ENCODE measurements at places on chromosomes 5 and 9.

- DNase-seq, result no peak
Measured at GRCh38 chr9:94821098-94821887, 94.8 kb downstream of the AOPEP start.

GRCh38 chr5:126909856-126910255, 120.5 kb downstream of the MARCHF3 start:
- DNase-seq, result no peak

GRCh38 chr9:32590476-32590875, 17.5 kb upstream of the NDUFB6 start:
- no peak for DNase-seq

DNA sequence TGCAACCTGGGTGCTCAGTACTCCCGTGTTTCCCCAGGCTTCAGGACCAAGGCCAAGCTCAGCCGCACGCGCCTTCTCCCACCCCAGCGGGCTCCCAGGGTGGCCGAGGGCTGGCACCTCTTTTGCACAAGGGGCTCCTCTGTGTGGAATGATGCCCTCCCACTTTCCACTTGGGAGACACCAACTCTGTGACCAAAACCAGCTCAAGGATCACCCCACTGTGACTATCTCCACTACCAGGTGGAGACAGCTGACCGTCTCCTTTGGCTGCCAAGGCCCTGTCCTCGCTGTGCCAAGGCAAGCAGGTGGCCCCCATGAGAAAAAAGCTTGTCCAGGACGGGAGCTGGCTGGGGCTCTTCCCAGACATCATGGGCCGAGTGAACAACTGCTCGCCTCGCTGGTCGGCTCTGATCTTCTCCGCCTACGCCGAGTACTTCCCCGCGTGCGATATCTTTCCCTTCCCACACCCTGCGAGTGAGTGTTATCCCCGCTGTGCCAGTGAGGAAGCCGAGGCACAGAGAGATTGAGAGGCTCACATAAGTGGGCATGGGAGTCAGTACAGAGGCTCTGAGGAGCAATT, 132.8 kb downstream of the ZNF354C start:
- peak; percentile 13 for DNase-seq

- no peak for DNase-seq
Measured at GRCh38 chr9:124934290-124934689, 6.6 kb downstream of the GOLGA1 start.

- no peak for DNase-seq
Measured at GRCh38 chr9:92963831-92964606, 16.7 kb downstream of the FGD3 start.

DNA sequence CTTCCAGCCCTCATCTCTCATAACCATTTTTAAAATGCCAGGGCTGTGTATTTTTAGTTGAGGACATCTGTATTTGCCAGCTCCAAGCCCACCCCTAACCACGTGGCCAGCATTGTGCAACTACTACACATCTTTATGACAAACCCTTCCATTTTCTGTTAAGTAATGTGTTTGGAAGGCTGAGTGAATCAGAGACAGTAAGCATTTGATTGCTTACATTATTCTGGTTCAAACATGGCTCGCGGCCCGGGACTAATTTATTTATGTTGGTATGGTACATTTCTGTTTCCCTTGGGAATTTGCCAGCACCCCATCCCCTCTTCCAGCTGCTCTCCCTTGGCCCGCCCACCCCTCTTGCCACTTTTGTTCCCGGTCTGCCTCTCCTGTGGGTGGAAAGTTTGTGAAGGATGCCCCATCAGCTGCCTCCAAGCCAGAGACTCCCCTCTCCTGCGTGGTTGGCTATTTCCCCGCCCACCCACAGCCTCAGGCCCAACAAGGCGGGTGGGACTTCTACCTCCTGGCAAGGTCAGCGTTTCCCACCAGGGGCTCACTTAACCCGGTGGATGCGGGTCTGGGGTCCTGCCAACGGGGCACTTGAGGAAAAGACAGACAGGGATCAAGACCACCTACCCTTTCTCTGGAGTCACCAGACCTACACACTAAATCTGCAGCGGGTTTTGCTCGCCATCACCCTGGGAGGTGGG, 162.2 kb downstream of the HSD17B3 start:
- DNase-seq, result peak; percentile 92

GRCh38 chr5:73154208-73155006, 18.6 kb upstream of the TMEM174 start:
- DNase-seq, result no peak

- DNase-seq, result no peak
Measured at GRCh38 chr5:88691230-88691582, 191.8 kb downstream of the MEF2C start.

- no peak for DNase-seq
Measured at GRCh38 chr9:85268131-85268530, 473.6 kb downstream of the AGTPBP1 start.

GRCh38 chr5:142053426-142054151, 40.8 kb upstream of the GNPDA1 start:
- DNase-seq, result no peak

DNA sequence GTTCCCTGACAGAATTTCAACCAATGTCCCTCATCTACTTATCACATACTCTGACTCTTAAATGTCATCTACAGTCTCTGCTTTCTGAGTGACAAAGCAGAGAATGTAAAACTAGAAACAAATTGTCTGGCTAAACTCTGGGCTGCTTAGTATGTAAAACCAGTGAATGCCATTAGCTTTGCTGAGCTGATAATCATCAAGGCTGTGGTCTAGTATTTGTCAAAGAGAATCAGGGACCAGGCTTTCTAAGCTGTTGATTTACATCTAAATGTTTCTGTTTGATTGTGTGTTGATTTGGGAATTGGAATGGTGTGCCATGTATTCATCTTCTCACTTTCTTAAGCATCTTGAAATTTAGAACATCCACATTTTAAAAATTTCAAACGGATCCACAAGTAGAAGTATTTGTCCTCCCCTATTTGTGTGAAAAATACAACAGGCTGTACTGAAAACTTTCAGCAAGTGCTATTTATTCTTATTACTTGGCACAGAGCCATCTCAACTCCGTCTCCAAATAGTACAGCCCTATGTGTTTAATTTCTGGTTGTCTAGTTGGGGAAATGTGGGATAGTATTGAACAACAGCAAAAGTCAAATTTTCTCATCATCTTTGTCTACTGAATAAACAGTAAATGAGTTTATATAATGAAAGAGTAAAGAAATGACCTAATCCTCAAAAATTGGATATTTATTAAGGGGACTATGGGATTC, 251.5 kb downstream of the KCTD16 start:
- peak; percentile 7 for DNase-seq

DNA sequence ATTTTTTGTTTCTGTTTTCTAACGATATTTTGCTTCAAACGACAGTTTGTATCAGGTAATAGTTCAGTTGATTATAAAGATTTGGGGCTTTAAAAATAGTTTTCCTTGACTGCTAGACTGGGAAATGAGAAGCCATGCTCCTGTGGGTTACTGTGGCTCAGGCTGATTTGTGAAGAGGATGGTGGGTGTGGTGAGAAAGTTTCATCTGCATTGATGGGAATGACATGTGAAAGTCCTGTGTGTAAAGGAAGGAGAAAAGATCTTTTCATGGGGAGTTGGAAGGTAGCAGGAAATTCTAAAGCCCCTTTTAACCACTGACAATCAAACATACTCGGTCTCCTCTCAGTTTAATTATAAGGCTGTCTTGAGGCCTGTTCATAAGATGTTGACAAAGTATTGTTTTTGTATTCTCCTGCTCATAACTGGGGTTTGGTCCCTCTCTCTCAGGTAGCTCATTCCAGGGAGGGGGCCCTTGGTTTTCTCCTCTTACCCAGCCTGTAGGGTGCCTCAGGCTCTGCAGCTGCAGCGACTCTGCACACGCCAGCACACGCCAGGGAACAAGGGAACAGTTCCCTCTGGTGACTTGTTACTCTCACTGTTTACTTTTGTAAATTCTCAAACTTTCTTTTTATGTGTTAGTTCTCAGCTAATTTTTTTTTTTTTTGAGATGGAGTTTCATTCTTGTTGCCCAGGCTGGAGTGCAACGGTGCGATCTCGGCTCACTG, 91.6 kb downstream of the CARTPT start:
- DNase-seq, result no peak

DNA sequence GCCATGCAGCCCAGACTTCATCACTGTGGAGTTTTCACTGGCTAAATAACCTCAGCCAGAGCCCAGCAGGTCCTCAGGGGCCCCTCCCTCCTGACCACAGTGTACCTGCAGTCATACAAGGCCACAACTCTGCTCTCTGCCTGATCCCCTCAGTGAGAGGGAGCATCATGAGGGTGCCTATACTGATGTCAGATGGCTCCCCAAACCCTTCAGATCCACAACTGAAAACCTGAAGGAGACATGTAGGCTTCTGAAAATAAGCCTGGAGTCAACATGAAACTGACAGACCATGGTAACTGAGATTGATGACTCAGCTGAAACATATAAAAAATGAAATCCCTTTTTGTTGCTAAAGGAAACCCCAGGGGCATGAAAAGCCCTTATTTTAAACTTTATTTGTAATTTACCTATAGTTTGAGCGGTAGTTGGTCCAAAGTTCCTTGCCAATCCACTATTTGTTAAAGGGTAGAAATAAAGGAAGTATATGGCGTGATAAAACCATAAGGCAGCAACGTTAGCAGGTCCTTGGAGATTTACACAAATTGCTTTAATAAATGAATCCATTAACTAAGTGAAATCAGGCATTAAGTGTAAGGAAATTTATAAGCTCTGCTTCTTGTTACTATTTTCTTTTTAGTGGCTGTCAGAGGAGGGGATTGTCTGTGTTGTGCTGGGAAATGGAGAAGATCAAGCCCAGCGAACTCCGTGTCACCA, 68.3 kb downstream of the FGF1 start:
- no peak for DNase-seq

GRCh38 chr9:121870271-121870670, 218.8 kb downstream of the DAB2IP start:
- DNase-seq, result no peak

DNA sequence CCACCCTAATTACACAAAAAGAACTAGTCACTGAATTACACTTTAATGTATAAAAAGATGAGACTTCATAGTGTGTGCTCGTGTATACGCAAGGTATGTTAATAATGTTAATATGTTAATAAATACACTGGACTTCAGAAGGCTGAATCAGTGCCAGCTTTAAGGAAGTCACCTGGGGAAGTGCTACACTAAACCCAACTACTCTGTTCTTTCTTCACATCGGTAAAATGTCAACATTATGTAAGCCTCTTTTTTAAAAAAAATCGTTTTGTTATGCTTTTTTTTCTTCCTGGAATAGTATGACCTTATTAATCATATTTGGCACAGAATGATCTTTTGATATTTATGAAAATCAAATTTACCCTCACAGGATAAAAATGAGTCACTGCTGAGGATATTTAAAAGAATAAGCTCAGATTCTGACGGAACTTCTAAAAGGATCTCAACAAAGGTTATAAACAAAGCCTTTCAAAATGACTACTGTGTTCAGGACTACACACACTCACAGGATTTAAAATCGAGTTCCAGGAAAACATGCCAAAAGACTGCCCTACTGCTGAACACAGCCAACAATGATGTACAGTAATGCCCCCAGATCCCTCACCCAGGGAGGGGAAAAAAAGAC, 75.9 kb downstream of the AUH start:
- no peak for DNase-seq

- peak; percentile 53 for DNase-seq
Measured at GRCh38 chr9:104961238-104961637, 33.3 kb upstream of the ABCA1 start.

GRCh38 chr5:125293726-125294125, 547.3 kb upstream of the ZNF608 start:
- DNase-seq, result no peak

- no peak for DNase-seq
Measured at GRCh38 chr9:112487799-112488340, 1.2 kb downstream of the KIAA1958 start.

- DNase-seq, result no peak
Measured at GRCh38 chr5:177403102-177403791, 2.8 kb upstream of the PFN3 start.

- no peak for DNase-seq
Measured at GRCh38 chr9:76846297-76846696, 59.6 kb downstream of the PRUNE2 start.

DNA sequence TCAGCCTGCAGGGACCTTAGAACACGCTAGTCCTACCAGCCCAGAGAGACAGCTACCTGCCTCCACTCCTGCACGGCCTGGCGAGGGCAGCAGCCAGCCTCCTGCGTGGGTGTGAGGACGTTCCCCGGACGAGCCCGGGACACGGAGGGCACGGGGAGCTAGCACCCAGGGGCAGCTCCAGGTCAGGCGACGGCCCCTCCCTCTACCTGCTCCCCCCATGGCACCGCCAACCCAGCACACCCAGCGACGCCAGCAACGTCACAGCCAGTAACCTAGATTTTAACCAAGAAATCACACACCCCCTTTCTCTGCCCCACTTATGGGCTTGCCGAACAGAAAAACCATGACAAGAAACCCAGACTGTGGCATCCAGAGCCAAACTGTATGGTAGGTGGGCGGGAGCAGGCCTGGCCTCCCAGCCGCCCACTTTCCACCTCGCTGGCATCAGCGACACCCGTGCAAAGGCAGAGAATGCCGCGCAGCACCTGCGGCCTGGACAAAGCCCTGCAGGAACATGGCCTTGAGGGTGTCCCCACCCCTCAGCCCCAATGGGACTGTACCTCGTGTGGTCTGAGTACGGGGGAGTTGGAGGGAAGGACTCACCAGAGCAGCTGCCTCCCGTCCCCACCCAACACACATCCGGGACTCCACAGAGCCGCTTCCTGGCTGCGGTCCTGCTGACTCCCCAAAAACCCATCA, 47.9 kb downstream of the NACC2 start:
- no peak for DNase-seq

- DNase-seq, result no peak
Measured at GRCh38 chr9:72332351-72332750, 32.7 kb downstream of the ZFAND5 start.

DNA sequence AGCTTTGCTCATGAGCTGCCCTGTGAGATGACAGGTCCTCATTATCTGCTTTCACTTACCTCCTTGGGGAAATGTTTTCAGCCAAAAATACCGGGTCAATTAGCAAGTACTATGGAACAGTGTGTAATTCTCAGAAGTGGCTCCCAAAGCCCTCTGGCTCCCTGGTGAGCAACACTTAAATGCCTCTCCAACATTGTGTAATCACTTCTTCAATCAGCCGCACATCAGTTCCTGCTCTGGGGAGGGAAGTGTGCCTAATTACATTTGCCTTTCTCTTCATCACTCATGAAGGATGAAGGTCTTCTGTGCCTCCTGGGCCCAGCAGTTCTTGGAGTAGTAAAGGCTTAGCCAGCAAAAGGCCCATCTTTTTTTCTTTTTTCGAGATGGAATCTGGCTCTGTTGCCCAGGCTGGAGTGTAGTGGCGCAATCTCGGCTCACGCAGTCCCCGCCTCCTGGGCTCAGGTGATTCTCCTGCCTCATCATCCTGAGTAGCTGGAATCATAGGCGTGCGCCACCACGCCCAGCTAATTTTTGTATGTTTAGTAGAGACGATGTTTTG, 23.1 kb downstream of the NIM1K start:
- peak; percentile 76 for DNase-seq

GRCh38 chr9:1946526-1947283, 68.4 kb upstream of the SMARCA2 start:
- DNase-seq, result no peak

GRCh38 chr5:82812575-82812974, 264.6 kb downstream of the TMEM167A start:
- DNase-seq, result no peak

GRCh38 chr9:33234511-33235467, 5.2 kb upstream of the SPINK4 start:
- DNase-seq, result no peak

- no peak for DNase-seq
Measured at GRCh38 chr5:102911973-102912372, 156.9 kb downstream of the PAM start.
